ENCODE measurements at places on chromosomes 1 and 21. TPM values are rescaled to one million over a fixed set of nuclear protein-coding genes. Genes with fewer than 3 reads are reported as not detected.

- no peak overlapping the region for H3K4me3 ChIP-seq
- H3K36me3 ChIP-seq: no peaks in the 10 kb centered on the region
- H3K27me3 ChIP-seq: no peaks in the 10 kb centered on the region
- peaks cover 16% of the 10 kb centered on the region for H3K4me1 ChIP-seq
- no peak for DNase-seq
- no peak overlapping the region for H3K27ac ChIP-seq
Measured at GRCh38 chr1:197737916-197738315, 37.4 kb downstream of the DENND1B start.

- no peaks in the 10 kb centered on the region for H3K27me3 ChIP-seq
- DNase-seq: no peak
- no peaks in the 10 kb centered on the region for H3K4me1 ChIP-seq
- H3K36me3 ChIP-seq: no peaks in the 10 kb centered on the region
- no peak overlapping the region for H3K4me3 ChIP-seq
- H3K27ac ChIP-seq: no peak overlapping the region
Measured at GRCh38 chr21:22200378-22201092, 1202.3 kb downstream of the NCAM2 start.

DNA sequence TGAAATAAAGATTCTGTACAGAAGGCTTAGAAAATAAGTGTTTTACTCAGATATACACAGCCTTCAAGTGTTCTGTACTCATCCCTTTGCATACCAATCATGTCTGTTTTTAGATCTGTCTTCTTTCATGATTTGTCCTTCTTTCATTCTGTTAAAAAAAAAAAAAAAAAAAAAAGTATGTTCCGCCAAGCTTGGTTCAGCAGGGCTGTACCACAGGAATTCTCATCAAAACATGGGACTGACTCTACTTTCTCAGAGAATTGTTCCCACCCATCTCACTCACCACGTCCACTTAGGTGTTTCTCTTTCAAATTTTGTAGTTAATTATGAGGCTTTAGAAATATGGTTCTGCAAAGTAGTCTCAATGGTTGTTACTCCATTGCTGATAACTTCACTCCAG, 119.0 kb downstream of the AK5 start:
- H3K4me3 ChIP-seq: no peak overlapping the region
- no peaks in the 10 kb centered on the region for H3K4me1 ChIP-seq
- no peak overlapping the region for H3K27ac ChIP-seq

Gene GJA9
- not detected for polyA plus RNA-seq

Gene CCDC181
- not detected for polyA plus RNA-seq

Data from CD14-positive monocyte (primary cell).